ENCODE measurements at places on chromosomes 1 and 21. TPM values are rescaled to one million over a fixed set of nuclear protein-coding genes. Genes with fewer than 3 reads are reported as not detected.

The KCNT2 gene
- 12.5 TPM for polyA plus RNA-seq

The SPRR2E gene
- polyA plus RNA-seq = not detected

The UTP11 gene
- 42.7 TPM for polyA plus RNA-seq

The C1orf94 gene
- not detected for polyA plus RNA-seq

The ALG14 gene
- 9.5 TPM for polyA plus RNA-seq

The AGMAT gene
- 35.3 TPM for polyA plus RNA-seq

The ANKRD34A gene
- 0.57 TPM for polyA plus RNA-seq

The SPAG17 gene
- 15.2 TPM for polyA plus RNA-seq

The S100A7 gene
- polyA plus RNA-seq = 0.43 TPM

The VAV3 gene
- polyA plus RNA-seq = 136 TPM

The ZSWIM5 gene
- 9.6 TPM for polyA plus RNA-seq

The CCDC17 gene
- 1.3 TPM for polyA plus RNA-seq

The GBP4 gene
- polyA plus RNA-seq = 9.7 TPM

The TMOD4 gene
- polyA plus RNA-seq = 1.7 TPM

The ROR1 gene
- 36.8 TPM for polyA plus RNA-seq
